Stimulated activated CD4-positive, alpha-beta T cell treated with anti-CD3 and anti-CD28 coated beads, Interleukin-2, amount 100 ng/mL, for 24 hours (primary cell): ENCODE measurements at places on chromosomes 16 and 17.

- DNase-seq, result no peak
Measured at GRCh38 chr17:74430706-74431567, 951 bp upstream of the GPRC5C start.

DNA sequence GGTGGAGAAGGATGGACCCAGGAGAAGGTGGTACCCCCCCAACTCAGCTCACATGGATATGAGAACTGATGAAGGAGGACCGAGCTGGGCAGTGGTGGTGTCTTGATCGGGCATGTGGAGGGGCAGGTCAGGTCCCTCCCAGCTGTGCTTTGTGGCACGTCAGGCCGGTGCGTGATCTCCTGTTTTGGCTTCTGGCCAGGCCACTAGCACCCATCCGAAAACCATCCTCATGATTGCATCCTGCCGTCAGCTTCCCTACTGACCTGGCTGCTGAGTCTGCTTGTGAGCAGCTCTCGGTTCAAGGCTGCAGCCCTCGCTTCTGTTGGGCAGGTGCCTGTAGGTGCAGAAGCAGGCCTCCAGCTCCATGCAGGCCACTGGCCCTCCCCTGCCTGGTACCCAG is 53.1 kb downstream of the PLD6 start:
- DNase-seq, result no peak

DNA sequence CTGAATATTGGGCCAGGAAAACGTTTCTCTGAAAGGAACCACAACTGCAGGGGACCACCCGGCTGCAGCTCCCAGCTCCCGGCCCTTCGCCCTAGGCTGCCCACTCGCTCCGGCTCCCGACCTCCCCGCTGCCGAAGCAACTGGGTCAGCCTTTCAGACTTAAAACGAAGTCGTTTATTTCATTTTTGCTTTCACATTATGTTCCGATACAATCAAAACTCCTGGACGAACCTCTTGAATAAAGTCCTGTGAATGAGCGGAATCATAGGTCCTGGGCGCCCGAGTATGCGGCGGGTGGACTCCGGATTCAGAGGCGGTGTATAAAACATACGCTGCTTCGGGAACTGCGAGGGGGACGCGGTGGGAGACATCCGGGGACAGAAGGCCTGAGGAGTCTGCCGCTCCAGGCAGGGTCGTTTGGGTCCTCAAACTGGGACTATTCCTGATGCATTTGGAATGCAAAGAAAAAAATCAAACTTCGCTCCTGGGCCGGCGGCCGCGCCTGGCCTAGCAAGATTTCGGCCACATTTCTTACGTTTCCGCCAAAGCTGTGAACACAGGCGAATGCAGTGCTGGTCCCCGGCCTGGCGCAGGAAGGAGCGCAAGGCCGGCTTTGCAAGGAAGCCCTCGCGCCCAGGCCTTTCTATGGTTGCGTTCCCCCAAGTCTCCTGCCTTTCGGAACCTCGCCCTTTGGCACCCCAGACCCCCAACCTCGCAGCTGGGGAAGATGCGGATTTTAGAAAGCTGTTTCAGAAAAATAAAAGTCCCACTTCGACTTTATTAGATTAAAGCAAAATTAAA is 3.7 kb downstream of the CBLN1 start:
- DNase-seq, result no peak

GRCh38 chr17:43406676-43407645 is 8.2 kb downstream of the ARL4D start:
- DNase-seq, result no peak

DNA sequence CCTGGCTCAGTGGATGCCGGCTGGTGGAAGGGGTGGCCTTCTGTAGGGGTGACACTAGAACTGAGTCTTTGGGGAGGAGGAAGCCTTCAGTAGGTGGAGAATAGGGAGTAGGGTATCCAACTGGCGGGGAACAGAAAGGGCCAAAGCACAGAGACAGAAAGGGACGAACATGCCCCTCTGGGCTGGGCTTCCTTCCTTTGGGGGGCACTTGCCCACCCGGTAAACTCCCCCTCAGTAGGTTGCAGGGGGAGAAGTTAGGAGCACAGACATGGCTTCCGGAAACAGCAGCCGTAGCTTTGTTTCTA is 774 bp downstream of the ENGASE start:
- peak; percentile 40 for DNase-seq

GRCh38 chr16:89408315-89408714 is 82.0 kb downstream of the ANKRD11 start:
- DNase-seq, result no peak

DNA sequence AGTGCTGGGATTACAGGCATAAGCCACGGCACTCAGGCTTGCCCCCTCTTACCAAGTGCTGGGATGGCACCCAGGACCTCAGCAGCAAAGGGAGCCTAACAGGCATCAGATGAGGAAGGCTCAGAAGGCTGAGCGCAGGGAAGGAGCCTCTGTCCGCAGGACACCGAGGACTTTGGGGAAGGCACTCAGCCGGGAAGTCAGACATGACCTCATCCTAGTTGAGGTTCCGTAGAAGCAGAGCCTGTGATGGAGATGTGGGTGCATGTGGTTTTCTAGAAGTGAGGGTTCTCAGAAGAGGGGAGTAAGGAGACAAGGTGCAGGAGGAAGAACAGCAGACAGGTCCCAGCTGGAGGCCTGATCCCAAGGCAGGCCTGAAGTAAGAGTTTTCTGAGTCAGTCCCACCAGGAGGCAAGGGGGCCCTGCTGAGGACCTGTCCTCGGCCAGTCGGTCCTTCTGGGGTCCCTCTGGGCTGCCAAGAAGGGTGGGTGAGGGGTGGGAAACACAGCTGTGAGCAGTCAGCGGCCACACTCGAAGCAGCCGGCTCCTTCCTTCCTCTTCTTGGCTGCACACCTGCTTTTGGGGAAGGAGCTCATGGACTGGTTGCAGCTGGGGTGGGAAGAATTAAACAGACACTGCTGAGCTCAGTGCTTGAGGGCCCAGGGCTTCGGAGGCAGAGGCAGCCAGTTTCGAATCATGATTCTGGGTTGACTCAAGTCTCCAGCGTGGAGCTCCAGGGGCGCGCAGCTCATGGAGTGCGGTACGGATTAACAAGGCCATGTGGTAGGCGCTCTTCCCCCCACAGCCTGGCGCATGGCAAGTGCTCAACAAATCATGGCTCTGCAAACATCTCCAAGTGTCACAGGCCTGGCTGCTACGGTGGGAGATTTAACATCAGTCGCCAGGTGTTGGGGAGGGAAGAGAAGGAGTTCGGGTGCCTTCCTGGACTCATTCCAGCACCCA is 38.9 kb upstream of the SNN start:
- no peak for DNase-seq

DNA sequence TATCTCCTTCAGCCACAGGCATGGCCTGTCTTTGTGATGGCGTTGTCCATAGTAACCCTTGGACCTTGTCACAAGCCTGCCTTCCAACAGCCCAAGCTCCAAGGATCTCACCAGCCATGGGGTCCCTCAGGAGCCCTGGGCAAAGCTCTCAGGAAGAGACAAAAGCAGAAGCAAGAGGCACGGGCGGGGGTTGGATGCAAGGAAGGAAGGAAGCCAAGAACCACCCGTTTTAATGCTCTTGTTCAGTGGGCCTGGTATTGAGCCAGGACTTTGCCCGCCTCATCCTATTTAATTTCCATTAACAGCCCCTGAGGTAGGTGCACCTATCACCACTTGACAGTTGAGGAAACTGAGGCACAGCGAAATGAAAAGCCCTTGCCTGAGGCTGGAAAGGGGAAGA is 32.3 kb upstream of the GOSR2 start:
- DNase-seq, result no peak

GRCh38 chr16:55323637-55324271 is at the start of gene IRX6:
Gene IRX6 (plus strand): TSS chr16:55324203. CDS start chr16:55325092, 889 bp downstream.
- DNase-seq, result no peak

DNA sequence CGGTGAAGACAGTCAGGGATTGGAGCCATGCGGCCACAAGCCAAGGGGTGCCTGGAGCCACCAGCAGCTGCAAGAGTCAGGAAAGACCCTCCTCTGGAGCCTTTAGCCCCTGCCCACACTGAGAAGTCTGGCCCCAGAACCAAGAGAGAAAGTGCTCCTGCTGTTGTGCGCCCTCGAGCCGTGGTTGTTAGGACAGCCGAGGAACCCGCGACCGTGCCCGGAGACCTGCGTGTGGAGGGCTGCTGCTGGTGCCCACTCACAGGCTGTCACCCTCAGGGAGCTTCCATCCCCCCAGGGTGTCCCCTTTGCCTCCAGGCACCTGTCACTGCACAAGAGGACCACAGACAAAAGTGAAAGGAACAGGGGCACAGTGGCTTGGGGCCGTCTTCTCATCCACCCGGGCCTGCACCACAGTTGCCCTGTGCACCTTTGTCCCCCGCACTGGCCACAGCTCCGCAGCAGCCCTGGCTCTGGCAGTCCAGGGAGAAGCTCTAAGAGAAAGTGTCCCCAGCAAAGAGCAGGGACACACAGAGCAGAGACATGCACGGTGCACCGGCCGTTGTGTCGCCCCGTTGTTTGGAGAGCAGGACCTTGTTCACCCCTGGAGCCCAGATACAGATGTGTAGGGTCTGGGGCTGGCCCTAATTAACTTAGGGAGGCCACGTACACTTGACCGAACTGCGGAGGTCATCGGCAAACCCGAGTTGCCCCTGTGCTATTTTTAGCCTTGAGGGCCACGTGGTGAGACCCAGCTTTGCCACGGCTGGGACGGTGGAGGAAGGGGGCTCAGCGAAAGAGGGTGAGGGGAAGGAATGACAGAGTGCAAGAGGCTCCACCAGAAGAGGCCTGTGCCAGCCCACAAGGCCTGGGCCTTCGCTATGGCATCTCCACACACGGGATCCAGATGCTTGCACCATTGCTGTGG is 329.2 kb downstream of the C16orf95 start:
- no peak for DNase-seq

GRCh38 chr16:89966756-89967155 is 18.2 kb downstream of the DEF8 start:
- DNase-seq, result no peak

GRCh38 chr17:8189041-8189710 is 804 bp downstream of the BORCS6 start:
- no peak for DNase-seq

GRCh38 chr16:59754854-59755253 is 1020.7 kb upstream of the GOT2 start:
- no peak for DNase-seq

DNA sequence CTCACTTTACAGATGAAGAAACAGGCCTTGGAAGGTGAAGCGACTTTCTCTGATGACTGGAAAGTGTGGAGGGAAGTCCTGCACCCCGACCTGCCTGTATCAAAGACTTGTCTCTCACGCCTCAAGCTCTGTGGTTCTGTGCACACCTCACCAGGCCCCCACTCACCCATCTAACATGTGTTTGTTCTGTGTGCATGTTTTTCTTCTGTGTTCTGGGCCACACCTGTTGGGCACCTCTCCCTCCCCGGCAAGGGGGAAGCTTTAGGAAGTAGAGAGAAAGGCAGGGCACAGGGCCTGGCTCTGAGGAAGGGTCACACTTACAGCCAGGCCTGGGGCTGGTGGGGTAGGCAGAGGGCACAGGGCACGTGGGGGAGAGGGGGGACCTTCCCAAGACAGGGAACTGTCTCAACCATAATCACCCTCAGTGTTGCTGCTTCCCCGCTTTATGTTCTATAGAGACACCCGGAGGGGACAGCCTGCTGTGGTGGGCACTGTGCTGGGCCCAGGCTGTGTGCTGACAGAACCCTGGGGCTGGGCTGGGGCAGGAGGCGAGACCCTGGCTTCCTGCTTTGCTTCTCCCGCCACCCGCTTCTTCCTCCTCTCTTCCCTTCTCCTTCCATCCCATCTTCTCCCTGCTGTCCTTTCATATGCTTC is 7.3 kb downstream of the RPRML start:
- no peak for DNase-seq

- DNase-seq, result peak; percentile 88
Measured at GRCh38 chr17:36482611-36483504, 3.6 kb upstream of the ZNHIT3 start.

DNA sequence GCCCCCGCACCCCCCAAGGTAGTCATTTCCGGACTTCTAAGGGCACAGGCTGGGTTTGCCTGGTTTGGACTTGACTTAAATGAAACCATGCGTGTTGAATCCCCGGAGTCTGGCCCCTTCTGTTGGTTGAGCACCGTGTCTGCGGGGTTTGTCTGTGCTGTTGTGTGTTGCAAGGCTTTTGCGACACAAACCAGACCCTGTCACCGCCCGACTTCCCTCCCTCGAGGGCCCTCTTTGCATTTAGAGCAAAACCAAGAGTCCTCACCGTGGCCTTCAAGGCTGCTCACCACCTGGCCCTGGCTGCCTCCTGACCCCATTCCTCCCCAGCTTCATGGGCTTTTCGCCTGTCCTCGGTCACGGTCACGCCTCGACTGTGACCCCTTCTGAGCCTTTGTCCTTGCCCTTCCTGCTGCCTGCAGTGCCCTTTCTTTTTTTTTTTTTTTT is 7.4 kb downstream of the CRISPLD2 start:
- no peak for DNase-seq

DNA sequence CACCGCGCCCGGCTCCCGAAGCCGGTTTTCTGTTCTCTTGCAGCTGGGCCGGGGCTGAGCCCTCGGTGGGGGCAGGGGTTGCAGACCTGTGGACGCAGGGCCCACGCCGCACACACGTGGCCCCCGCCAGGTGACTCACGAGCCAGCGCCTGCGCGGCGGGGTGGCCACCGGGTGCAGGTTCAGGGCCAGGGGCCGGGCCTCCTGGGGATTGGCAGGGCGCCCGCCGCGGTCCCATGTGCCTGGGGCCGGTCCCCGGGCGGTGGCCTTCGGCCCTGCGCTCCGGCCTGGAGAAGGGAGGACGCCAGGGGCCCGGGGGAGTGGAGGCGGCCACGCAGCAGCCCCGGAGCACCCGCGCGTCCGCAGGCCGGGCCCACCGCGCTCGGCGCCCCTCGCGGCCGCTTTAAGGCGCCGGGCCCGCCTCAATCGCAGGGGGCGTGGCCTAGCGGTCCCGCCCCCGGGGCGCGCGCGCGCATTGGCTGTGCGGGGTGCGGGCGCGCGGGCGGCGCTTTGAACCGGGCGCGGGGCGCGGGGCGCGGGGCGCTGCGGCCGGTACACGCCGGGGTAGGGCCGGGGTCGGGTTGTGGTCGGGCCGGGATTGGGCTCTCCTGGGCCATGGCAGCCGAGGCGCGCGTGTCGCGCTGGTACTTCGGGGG is at the start of gene SLC25A10:
Gene SLC25A10 (plus strand): TSS at position 471 of the 654 bp plus-strand sequence. CDS start 143 bp downstream, at position 614.
- peak; percentile 84 for DNase-seq

DNA sequence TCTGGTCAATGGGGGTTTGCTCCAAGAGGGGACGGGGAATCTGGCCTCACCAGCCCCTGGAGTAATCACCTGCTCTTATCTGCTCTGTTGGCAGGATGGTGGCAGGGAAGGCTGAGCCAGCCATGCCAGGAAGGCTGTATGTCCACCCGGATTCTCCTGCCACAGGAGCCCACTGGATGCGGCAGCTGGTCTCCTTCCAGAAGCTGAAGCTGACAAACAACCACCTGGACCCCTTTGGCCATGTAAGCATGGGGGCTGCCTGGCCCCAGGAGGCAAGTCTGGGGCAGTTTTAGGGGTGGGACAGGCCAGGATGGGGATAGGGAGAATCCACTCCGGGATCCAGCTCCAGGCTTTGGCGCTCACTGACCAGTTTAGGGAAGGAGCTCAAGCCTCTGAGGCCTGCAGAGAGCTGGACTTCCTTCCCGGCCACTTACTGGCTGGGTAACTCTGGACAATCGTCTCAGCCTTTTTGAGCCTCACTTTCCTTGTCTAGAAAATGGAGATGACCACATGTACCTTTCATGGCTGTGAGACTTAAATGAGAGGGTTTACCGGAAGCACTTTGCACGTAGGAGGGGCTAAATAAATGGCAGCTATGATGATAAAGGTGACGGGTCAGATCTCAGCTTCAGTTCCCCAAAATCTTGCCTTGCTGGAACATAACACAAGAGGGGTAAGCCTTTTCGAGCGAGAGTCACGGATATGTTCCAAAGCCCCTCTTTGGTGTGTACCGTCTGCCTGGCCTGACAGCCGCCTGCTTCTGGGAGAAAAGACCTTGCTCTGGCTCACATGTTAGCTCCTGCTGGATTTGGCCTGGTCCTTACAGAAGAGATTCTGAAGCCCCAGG is 15.4 kb downstream of the TBX4 start:
- DNase-seq, result no peak
